ENCODE measurements at places on chromosomes 3 and 15.

DNA sequence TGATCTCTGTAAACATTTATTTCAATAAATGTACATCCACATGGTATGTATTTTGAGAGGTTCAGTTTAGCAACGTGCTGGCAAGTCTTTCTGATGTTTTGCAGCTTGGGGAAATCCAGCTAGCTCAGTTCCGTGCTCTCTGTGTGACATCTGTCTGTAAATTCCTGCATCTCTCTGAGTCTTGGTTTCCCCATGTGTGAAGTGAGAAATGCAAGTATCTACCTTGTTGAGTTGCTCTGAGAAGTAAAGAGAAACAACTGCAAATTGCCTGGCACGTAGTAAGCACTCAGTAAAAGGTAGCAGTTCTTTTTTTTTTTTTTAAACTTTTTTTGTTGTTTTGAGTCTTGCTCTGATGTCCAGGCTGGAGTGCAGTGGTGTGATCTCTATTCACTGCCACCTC lies 30.2 kb upstream of the MORF4L1 start:
- no peak for DNase-seq

DNA sequence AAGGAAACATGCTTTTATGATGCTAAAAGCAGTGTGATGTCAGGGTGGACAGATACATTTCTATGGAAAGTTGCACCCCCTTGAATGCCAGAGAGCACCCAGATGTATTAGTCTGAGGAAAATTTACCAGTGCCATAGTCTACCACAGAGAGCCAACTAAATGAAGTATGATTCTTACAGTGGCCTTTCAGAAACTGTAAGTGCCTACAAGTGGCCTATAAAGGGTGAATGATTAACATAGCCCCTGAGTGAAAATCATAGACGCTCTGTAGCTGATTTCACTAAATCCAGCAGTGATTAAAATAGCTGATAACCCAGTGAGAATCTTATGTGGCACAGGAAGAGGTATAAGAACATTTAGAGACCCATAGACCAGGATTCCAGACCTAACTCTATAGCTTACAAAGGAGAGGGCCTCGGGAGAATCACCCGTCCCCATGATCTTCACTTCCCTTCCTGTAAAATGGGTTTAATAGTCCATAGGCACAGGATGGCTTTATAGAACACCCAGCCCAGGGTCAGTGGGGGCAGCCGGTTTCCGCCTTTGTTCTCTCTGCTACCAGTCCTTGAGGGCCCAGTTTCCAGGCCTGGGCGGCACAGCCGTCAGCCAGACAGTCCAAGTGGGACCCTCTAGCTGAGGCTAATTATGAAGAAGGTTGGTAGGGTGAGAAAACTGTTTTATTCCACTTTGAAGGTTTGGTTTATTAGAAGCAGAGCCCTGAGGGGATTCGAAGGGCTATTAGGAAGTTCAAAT lies 35.5 kb upstream of the CACNA2D3 start:
- no peak for DNase-seq

- DNase-seq: no peak
Measured at GRCh38 chr15:46441294-46442062, 806.6 kb downstream of the SQOR start.

- DNase-seq: no peak
Measured at GRCh38 chr3:34067536-34068051, 269.2 kb downstream of the PDCD6IP start.

- DNase-seq: no peak
Measured at GRCh38 chr15:93046721-93047120, 42.3 kb downstream of the RGMA start.

- no peak for DNase-seq
Measured at GRCh38 chr3:47512416-47513124, 942 bp downstream of the ELP6 start.

DNA sequence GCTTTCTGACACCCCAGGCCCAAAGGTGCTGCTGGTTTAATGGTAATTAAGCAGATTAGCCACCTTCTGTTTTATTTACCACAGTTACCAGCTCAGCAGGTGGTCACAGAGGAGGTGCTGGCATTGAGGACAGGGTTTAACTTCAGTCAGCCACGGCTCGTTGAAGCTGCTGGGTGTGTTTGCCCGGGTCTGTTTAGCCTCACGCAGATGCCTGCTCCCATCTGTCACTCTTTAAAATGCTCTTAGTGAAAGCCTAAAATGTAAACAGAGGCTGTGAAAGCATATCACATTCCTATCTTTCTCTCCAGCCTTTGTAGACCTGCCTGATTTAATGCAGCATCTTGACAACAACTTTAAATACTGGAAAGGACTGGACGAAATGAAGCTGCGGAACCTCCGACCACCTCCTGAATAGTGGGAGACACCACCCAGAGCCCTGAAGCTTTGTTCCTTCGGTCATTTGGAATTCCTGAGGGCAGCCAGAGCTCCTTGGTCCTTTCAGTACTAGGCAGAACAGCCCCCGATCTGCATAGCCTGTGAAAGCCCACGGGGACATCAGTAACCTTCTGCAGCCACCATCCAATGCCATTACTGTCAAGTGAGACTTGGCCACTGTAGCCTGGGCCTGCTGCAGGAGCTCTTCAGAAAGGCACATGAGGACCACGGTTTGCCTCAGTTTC lies 156.0 kb downstream of the PDE8A start:
- no peak for DNase-seq

- DNase-seq: no peak
Measured at GRCh38 chr15:39591141-39591895, 10.4 kb downstream of the THBS1 start.

- no peak for DNase-seq
Measured at GRCh38 chr3:82194870-82195269, 433.4 kb upstream of the GBE1 start.

DNA sequence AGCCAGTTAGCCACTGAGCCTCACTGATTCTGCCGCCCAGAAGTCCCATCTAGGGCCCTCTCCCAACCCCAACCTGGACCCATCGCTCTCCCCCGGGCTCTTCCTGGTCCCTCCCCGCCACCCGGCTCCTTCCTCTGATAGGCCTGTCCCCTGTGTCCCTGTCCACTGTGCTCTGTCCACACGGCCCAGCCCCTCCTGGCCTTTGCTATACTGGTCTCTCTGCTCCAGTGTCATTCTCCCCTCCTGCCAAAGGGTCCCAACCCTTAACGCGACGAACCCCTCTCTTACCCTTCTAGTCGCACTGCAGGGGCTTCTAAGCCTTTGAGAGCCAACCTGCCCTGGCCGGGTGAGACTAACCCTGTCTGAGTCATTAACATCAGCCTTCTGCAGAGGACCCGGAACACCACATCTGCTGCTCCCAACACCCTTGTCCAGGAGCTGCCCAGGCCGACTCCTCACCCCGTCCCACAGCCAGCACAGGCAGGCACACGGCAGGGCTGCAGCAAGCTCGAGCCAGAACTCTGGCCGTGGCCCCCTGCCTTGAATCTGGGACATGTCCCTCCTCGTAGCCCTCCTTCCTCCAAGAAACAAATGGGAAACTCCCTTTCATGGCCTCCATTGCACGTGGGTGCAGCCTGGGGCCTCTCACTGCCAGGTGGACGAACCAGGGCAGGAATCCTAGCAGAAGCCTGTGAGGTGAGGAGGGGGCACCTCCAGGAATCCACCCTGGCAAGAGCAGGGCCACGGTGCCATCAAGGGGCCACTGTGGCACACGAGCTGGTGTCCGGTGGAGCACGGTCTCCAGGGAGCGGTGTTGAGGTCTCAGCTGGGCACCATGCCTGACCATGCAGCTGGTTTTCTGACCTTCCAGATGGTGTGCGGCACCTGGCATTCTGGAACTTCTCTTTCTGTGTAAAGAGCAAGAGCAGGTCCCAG lies 140.9 kb upstream of the IQSEC1 start:
- DNase-seq: no peak

- DNase-seq: no peak
Measured at GRCh38 chr3:33131331-33132018, 17.7 kb downstream of the CRTAP start.

- DNase-seq: no peak
Measured at GRCh38 chr3:138412821-138413551, 21.4 kb upstream of the ESYT3 start.

- DNase-seq: no peak
Measured at GRCh38 chr3:153762411-153763235, 358.6 kb upstream of the ARHGEF26 start.

DNA sequence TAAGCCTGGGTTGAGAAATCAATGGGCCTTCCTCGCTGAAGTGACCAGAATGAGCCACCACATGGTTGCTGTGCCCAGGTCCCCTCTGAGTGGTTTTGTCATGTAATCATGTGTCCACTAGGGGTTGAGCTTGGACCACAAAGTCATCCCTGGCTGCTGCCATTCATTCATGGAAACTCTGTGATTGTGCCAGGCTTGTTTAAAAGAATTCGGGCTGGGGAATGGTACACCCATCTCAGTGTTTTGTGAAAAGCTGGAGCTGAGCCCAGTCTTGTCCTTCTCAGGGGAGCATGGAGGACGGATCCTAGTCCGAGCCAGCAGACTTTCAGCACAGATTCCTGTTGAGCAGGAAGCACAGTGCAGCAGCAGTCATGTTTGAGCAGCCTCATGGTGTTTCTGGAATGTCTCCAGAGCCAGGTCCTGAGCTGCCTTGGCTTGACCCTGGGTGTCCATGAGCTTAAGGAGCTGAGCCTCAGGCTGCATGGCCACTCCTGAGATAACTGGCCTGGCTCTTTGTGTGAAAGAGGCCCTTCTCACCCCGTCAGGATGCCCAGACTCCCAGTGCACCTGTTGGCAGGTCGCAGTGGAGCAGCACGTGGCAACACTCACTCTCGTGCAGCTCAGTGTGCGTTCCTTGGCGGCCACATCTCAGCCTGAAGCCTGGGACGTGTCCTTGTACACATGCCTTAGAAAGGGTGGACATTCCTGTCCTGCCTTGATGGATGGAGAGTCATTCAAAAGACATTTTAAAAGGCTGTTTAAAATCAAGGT lies 260.3 kb upstream of the TPM1 start:
- DNase-seq: peak; percentile 5

- no peak for DNase-seq
Measured at GRCh38 chr3:128504963-128505730, 12.1 kb upstream of the GATA2 start.

DNA sequence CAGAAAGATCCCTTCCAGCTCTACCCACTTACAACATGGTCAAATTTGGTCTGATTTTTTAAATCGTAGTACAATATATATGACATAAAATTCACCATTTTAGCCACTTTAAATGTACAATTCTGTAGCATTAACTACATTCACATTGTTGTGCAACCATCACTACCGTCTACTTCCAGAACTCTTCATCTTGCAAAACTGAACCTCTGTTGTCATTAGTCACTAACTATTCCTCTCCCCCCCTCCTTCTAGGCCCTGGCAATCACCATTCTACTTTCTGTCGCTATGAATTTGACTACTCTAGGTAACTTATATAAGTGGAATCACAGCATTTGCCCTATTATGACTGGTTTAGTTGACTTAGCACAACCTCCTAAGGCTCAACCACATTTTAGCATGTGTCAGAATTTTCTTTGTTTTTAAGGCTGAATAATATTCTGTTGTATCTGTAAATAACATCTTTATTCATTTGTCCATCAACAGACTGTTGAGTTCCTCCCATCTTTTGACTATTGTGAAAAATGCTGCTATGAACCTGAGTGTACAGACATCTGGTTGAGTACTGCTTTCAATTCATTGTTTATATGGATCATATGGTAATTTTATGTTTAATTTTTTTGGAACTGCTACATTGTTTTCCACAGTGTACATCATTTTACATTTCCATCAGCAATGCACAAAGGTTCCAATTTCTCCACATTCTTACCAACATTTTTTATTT lies 35.5 kb upstream of the CCR2 start:
- no peak for DNase-seq

DNA sequence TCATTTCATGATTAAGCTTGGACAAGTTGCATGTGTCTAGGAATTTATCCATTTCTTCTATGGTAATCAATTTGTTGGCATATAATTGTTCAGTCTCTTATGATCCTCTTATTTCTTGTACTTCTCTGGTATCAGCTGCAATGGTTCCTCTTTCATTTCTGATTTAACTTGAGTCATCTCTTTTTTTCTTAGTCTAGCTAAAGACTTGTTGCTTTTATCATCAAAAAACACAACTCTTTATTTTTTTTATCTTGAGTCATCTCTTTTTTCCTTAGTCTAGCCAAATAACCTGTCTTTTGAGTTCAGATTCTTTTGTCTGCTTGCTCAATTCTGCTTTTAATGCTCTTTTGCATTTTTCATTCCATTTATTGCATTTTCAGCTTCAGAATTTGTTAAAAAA lies 37.3 kb downstream of the UBE3A start:
- no peak for DNase-seq

- no peak for DNase-seq
Measured at GRCh38 chr3:61559136-61559731, 2.1 kb upstream of the PTPRG start.

DNA sequence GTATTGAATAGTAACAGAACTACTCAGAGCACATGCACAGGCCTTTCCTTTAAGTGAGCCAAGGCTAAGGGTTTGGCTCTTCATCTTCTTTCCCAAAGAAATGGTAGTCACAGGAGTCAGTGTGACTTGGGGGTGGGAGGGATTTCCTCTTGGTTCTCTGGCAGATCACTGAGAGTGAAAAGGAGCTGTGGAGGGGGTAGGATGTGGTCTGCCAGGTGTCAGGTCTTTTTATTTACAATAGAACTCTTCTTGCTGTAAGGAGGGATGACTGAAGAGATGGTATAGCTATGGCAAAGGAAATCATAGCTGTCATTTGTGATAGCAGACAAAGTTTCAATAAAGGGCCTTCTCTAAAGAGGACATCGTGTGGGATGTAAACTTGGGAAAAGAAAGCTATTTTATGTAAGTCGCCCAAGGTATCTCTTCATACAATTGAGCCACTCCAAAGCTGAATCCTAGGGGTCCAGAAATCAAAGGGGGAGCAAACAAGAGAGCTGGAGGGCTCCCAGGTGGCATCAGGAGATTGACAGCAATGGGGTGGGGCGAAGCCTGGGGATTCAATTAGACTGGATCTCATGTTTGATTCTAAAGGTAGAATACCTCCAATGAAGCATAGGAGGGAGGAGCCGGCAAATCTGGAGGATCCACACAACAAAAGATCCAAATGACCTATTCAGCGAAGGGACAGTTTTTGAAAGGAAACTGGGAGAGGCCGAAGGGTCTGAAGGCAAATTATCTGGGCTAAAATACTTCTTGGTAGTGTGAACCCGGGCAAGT lies 20.0 kb upstream of the CHD2 start:
- no peak for DNase-seq

DNA sequence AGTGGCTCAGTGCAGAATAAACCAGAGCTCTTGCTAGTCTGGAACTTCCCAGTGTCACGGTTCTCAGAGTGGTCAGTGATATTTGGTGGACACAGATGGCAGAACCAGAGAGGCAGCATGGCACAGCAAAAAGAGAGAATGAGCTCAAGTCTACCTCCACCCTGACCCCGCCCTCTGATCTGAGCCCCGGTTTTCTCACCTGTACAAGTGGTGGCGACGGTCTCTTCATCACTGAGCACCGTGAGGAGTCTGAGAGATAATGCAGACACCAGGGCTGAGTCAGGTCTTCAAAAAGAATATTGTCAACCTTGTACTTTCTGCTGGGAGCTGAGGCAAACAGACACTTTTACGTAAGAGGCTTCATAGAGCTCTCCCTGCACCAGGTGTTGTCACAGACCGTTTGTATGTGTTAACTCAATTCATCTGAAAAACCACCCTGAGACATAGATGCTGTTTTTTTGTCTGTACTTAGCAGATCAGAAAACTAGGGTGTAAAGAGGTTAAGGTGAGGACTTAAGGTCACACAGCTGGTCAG lies 13.2 kb downstream of the FGD5 start:
- DNase-seq: no peak

- no peak for DNase-seq
Measured at GRCh38 chr3:134929976-134930375, 134.9 kb downstream of the EPHB1 start.

Measured in stimulated activated naive CD8-positive, alpha-beta T cell treated with anti-CD3 and anti-CD28 coated beads, Interleukin-15, amount 100 ng/mL, for 72 hours (primary cell).